IPS DF 19.7 (cell line): ENCODE measurements at places on chromosomes 6 and 20.

GRCh38 chr20:51899674-51900073, 97.4 kb upstream of the SALL4 start:
- peak; percentile 54 for DNase-seq

- no peak for DNase-seq
Measured at GRCh38 chr6:166529586-166529985, 56.9 kb downstream of the RAMACL start.

GRCh38 chr20:25076731-25077609, 5.0 kb downstream of the VSX1 start:
- DNase-seq: no peak

DNA sequence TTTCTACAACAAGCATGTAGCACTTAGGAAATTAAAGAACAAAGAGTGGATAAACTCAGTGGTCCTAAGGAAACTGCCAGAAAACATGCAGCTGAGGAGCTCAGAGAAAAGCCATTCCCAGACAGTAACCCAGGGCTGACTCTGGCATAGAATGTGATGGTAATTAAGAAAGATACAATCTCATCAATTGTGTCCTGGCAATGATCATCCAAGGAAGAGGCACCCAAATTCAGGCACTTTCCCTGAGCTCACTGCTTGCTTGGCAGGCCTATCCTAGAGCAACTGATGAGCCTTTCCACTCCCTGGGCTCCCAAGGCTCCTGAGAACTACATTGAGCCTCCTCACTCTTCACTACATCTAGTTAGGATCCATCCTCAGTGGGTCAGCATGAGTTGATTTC, 16.2 kb downstream of the EIF2S2 start:
- DNase-seq: no peak

DNA sequence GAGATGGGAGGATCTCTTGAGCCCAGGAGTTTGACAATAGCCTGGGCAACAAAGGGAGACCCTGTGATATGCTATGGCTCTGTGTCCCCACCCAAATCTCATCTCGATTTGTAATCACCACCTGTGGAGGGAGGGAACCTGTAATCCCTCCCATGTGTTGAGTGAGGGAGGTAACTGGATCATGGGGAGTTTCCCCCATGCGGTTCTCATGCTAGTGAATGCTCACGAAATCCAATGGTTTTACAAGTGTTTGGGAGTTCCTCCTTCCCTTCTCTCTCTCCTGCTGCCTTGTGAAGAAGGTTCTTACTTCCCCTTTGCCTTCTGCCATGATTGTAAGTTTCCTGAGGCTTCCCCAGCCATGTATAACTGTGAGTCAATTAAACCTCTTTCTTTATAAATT, 3.4 kb downstream of the NUDT3 start:
- DNase-seq: no peak

- no peak for DNase-seq
Measured at GRCh38 chr20:25136643-25137559, 55.0 kb upstream of the VSX1 start.

- DNase-seq: no peak
Measured at GRCh38 chr6:133179481-133179880, 61.7 kb upstream of the EYA4 start.

DNA sequence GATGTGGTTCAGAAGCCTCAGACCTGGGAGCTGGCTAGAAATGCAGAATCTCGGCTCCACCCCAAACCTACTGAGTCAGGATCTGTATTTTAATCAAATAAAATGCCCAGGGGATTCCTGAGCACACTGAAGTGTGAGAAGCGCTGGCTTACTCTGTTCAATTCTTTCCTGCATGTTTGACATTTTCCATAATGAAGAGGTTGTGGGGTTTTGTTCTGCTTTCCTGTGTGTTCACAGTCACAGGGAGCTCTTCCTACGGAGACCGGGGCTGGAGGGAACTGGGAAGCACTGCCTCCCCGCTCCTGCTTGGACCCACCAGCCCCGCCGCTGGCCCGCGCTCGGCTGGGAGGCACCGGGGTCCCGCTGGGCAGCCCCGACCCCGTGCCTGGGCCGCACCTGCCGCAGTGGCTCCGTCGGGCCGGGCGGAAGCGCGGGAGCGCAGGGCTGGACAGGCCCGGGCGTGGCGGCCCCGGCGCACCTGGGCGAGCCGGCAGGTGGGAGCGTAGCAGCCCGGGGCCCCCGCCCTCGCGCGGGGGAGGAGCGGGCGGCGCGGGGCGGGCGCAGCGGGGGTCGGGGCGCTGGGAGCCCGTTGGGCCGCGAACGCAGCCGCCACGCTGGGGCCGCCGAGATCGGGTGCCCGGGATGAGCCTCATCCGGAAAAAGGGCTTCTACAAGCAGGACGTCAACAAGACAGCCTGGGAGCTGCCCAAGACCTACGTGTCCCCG, at the start of gene MAPK13:
TSS of gene MAPK13 (plus strand) at position 573 of the 726 bp plus-strand sequence. CDS start at position 643, 70 bp downstream.
- DNase-seq: no peak

- no peak for DNase-seq
Measured at GRCh38 chr6:170083236-170084051, 207.4 kb downstream of the DLL1 start.

- no peak for DNase-seq
Measured at GRCh38 chr6:15659181-15659580, 3.6 kb downstream of the DTNBP1 start.

GRCh38 chr6:10071631-10072220, 343.1 kb downstream of the TFAP2A start:
- no peak for DNase-seq

DNA sequence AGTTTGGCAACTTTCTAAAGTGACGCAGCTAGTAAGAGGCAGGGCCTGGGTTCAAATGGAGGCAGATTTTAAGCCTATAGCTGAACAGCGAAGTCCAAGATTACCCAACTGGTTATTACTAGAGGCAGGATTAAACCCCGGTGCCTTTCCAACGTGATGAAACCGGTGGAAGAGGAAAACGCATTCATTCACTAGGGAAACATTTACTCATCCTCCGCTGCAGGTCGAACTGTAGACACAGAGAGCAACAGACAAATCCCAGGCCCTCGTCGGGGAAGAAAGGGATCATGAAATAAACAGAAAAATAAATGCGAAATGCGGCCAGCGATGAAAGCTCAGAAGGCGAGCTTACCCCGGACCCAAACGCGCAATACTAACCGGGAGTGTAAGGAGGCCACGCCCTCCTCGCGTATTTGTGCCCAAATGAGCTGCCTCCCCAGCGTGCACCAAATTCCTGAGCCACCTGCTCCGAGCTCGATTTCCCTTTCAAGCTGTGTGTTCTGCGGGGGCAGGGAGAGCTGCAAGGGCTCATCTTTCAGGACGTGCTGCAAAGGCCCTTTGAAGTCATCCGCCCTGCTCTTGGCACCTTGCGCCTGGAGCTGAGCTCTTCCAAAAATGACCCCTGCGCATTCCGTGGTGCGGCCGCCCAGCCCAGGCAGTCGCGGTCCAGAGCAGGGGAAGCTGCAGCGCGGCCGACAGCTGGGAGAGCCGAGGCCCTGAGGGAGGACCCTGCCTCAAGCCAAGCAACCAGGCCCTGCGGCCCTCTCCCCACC, 46.9 kb downstream of the PDYN start:
- DNase-seq: peak; percentile 94
